Nucleus accumbens (tissue), 56 donors: ENCODE measurements at places on chromosomes 7 and 10.

- no peak for DNase-seq
Observed at GRCh38 chr10:16509996-16510395, 11.7 kb downstream of the C1QL3 start.

DNA sequence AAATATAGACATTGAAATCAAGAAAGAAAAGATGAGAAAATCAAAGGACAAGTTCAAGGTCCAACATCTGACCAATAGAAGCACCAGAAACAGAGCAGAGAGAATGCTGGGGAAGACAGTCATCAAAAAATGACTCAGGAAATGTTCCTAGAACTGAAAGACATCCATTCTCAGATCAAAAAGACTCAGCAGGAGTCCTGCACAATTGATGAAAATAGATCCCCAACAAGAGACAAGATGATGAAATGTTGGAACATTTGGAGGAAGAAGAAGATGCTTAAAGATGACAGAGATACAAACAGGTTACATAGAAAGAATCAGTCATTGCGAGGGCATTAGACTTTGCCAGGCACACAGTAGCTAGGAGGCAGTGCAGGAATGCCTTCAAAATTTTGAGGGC is 30.0 kb upstream of the EIF5AL1 start:
- DNase-seq = no peak

- no peak for DNase-seq
Observed at GRCh38 chr7:149821191-149822148, 16.7 kb upstream of the ZNF862 start.

DNA sequence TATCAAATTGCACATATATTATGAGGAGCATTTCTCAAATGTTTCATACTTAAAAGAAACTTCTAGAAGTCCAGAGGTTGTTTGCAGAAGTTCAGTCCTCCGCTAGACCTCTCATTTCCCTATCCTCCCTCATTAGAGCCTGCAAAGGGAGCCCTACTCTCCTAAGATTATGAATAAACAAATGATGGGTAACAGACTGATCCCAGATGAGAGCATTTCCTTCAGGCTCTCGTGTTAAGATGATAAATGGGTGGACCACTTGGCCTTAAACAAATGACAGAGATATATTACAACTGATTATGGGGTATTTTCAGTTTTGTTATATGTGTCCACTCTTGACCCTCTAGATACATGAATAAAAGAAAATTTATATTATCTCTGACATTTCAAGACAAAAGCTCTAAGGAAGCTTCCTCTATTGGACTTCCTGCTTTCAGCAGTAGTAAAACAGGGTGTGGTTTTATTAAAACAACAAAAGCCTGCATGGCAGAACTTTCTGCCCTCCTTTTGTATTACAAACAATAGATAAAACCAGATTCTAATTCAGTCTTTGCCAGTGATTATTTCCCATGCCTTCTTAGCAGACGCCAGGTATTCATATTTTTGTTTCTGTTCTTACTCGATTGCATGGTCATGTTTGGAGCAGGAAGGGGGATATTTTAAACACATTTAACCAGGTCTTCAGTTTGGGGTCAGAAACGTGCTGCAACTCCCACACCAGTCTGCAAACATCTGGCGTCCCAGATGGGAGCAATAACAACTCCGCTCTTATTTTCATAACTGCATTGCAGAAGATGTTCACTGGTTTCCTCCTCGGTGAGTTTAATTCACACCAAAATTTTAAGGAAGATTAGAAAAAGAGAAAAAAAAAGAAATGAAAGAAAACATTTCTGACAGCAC is 52.4 kb upstream of the FAM204A start:
- no peak for DNase-seq

DNA sequence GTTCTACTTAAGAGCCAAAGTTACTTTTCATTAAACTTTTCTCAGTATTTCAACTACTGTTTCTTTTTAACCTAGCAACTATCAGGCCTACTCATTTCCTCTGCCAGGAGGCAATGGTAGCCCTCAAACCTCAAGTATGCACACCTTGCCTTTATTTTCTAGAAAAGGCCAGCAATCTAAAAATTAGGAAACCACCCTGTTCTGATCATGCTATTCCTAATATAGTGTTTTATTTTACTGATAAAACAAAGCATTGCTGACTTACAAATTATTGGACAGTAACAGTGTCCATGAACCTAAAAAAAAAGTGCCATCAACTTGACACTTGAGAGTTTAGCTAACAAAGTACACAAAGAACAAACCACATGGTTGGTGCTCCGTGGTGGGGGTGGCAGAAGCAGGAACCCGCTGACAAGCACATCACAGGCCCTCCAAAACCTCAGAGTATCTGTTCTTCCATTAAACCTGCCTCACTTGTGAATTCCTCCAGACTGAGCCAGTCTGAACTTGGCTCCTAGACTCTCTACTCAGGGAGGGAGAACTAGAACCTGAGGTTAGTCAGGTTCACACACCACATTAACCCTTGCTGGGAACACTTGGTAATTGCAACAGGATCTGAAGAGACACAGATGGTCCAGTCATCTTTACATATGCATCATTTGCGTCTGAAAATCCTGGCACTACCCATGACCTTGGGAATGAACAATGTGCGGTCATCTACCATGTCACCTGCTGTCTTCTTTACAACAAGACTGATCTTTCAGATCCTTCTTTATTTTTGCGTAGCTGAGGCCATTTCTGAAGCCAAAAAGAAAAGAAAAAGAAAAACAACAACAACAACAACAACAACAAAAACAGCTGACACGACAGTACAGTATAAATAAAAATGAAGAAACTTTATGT is 31.9 kb downstream of the PIP4K2A start:
- no peak for DNase-seq

DNA sequence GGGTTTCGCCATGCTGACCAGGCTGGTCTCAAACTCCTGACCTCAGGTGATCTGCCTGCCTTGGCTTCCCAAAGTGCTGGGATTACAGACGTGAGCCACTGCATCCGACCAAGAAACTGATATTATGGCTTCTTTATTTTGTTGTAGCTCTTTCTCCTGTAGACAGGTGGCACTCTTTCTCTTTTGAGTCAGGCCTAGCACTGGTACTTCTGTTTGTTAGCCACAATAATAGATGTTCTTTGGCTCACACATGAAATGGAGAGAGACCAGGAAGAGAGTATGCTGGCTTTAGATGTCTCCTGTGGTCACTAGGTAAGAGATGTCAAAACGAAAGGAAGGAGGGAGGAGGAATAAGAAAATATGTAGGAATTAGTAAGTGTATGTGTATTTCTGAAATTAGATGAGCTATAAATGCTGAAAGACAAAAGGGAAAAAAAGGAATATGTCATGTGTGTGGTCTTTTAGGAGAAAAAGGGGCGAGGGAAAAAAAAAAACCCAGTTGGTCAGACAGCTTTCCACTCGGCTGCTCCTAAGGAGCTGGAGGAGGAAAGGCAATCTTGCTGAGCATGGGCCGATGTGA is 78.7 kb downstream of the CLEC2L start:
- no peak for DNase-seq

GRCh38 chr10:89092981-89093380 is 102.4 kb downstream of the FAS start:
- DNase-seq = no peak

DNA sequence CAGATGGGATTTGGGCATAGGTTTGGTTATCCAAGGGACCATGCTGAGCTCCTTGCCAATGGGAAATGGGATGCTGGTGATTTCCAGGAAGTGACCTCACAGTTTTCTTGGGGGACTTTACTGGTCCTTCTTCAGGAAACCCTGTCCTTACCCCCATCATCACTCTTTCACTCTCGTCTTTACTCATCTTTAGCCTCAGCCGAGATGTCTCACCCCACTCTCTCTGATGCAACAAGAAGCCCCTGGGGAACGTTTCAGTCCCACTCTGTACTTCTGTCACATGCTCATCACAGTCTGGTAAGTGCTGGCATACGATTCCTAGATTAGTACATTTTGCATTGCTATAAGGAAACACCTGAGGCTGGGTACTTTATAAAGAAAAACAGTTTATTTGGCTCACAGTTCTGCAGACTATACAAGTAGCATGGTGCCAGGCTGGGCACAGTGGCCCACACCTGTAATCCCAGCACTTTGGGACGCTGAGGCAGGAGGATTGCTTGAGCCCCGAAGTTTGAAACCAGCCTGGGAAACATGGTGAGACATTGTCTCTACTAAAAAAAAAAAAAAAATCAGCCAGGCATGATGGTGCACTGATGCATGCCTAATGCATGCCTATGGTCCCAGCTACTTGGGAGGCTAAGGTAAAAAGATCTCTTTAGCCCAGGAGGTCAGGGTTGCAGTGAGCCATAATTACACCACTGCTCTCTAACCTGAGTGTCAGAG is 63.5 kb upstream of the VKORC1L1 start:
- DNase-seq = no peak

DNA sequence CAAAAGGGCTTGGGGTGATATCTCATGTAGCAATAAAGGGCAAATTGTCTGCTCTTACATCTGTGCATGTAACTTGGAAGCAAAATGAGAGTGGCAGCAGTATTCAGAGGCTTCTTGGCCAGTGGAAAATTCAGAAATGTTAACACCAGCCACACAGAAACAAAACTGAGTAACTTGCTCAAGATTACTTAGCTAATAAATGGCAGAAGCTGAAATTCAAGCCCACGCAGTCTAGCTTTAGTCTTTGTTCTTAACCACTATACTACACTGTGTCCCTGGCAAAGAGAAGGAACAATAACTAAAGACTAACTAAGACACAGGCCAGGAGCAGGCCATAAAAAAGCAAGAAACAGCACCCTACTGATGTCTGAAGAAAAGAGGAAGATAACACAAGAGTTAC is 185.9 kb upstream of the ASAH2 start:
- no peak for DNase-seq

DNA sequence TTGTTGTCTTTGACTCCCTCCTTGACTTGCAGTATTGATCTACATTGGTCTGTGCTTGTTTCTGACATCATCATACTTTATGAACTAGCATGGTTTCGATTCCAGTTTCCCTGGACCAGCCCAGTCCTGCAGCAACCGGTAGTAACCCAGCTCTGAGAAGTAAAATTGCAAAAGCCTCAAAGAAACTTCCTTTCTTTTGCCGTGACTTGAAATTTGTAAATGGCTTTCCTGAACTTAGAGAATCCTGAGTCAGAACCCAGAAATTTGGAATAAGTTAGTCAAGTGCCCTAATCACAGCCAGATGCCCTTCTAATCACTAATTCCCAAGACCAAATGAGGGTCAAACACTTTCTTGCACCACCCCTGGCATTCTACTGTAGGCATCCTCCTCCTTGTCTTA is 15.0 kb downstream of the TAS2R60 start:
- DNase-seq = no peak

- DNase-seq = no peak
Observed at GRCh38 chr10:13365831-13366230, 17.7 kb upstream of the SEPHS1 start.

- DNase-seq = no peak
Observed at GRCh38 chr7:139610595-139610994, 87.1 kb downstream of the CLEC2L start.

GRCh38 chr7:44914992-44915607 is 29.8 kb upstream of the PURB start:
- DNase-seq = no peak

- no peak for DNase-seq
Observed at GRCh38 chr7:158113321-158114025, 474.1 kb downstream of the PTPRN2 start.

DNA sequence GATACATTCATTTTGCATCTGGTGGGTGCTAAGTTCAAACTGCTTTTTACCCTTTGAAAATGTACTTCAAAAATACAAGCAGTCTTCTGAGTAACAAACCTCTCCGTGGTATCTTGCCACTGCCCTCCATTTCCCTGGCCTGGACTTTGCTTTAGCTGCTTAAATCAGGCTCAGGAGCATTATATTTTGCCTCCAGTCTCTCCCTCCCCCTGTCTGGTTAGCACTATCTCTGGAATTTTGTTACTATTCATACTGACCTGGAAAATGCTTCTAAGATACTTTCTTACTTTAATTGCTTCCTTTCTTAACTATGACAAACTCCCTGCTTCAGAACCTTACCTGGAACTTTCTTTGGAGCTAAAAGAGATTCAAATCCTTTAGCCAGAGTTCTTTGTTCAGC is 369.8 kb downstream of the GFRA1 start:
- no peak for DNase-seq

- DNase-seq = no peak
Observed at GRCh38 chr10:88080213-88080612, 216.8 kb downstream of the PTEN start.

DNA sequence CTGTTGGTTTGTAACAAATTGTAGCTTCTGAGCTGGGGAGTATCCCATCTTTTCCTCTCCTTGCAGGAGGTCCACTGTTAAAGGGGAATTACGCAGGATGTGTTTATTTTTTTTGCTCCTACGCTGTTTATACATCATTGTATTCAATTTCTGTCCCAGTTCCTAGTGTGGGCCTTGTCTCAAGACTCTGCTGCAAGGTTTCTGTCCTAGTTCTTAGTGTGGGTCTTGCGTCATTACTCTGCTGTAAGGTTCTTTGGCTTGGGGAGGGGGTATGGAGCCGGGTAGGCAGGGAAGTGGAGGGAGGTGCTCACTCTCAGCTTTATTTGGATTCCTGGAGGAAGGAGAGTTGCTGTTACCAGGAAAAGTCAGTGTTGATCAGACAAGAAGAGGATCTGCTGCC is 64.0 kb upstream of the TRIM8 start:
- no peak for DNase-seq
